Memory B cell (primary cell): ENCODE measurements at places on chromosomes 3 and 15.

- H3K27ac ChIP-seq: no peak overlapping the region
- DNase-seq: no peak
- H3K27me3 ChIP-seq: no peaks in the 10 kb centered on the region
- H3K4me1 ChIP-seq: no peaks in the 10 kb centered on the region
- H3K4me3 ChIP-seq: no peak overlapping the region
- peaks cover 6% of the 10 kb centered on the region for H3K36me3 ChIP-seq
These were observed 19.8 kb downstream of the CCR3 start for GRCh38 chr3:46261926-46262594.

DNA sequence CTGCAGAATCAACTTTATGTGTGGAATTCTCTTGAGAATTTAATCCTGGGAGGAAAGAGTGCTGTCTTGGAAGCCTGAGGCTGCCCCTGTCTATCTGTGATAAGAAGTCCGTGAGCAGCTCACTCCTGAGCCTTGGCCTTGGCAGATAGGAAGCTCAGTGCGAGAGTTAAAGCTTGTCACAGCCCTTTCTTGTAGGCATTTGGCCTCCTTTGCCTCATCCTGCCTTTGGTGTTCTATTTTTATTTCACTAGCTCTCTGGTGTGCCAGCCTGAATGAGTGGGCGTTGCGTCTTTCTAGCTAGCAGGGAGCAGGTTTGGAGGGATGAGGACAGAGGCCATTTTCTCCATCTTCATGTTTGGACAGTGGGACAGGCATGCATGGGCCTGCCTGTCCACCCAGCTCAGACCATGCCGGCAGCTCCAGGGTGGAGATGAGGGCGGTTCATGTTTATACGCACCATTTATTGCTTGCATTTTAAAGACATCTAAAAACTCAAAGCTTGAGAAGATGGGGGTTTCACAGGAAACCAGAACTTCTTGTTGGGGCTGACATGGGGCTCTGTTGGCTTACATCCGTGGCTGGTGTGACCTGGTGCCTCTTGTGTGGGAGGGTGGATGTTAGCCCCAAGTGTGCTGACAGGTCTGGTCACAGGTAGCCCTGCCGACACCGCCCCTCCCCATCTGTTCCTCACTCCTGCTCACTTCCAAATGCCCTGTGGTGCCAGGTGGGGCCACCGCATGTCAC is 29.8 kb downstream of the IRAK2 start:
- no peaks in the 10 kb centered on the region for H3K27me3 ChIP-seq
- H3K4me3 ChIP-seq: peak overlapping the region; percentile 78
- H3K36me3 ChIP-seq: peaks cover 1% of the 10 kb centered on the region
- peak; percentile 55 for DNase-seq

GRCh38 chr3:47852604-47853602 is 50.0 kb downstream of the DHX30 start:
- H3K4me3 ChIP-seq: no peak overlapping the region
- H3K36me3 ChIP-seq: peaks cover 25% of the 10 kb centered on the region
- peak overlapping the region; percentile 45 for H3K27ac ChIP-seq
- DNase-seq: no peak
- no peaks in the 10 kb centered on the region for H3K27me3 ChIP-seq

GRCh38 chr3:177626045-177626444 is 428.8 kb upstream of the TBL1XR1 start:
- H3K4me3 ChIP-seq: no peak overlapping the region
- no peaks in the 10 kb centered on the region for H3K27me3 ChIP-seq
- peaks cover 5% of the 10 kb centered on the region for H3K4me1 ChIP-seq
- no peak overlapping the region for H3K27ac ChIP-seq
- H3K36me3 ChIP-seq: no peaks in the 10 kb centered on the region
- DNase-seq: no peak

DNA sequence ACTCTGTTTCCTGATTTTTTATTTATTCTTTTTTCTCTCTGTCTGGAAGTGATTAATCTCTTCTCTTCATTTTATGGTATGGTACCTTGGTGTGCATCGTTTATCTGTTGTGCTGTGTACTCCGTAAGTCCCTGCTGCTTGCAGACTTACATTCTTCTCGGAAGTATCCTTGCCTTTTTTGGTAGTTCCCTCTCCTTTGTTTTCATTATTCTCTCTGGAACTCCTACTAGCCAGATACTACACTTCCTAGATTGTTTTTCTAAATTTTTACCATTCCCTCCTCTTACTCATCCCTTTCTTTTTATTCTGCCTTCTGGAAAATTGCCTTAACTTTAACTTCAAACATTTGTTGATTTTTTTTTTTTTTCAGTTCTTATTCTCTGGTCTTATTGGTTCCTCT is 27.2 kb downstream of the PIK3CA start:
- no peaks in the 10 kb centered on the region for H3K27me3 ChIP-seq
- peaks cover 5% of the 10 kb centered on the region for H3K36me3 ChIP-seq
- peaks cover 23% of the 10 kb centered on the region for H3K4me1 ChIP-seq
- peak overlapping the region; percentile 41 for H3K27ac ChIP-seq
- DNase-seq: no peak

GRCh38 chr15:83843471-83843871 is 189.5 kb downstream of the ADAMTSL3 start:
- no peak overlapping the region for H3K4me3 ChIP-seq
- H3K4me1 ChIP-seq: no peaks in the 10 kb centered on the region
- H3K27me3 ChIP-seq: peaks cover 2% of the 10 kb centered on the region
- H3K36me3 ChIP-seq: no peaks in the 10 kb centered on the region
- DNase-seq: no peak
- H3K27ac ChIP-seq: no peak overlapping the region

GRCh38 chr15:83194528-83194927 is 13.1 kb downstream of the HDGFL3 start:
- H3K36me3 ChIP-seq: no peaks in the 10 kb centered on the region
- H3K27ac ChIP-seq: no peak overlapping the region

- peaks cover 10% of the 10 kb centered on the region for H3K36me3 ChIP-seq
- no peak for DNase-seq
- H3K27ac ChIP-seq: no peak overlapping the region
- no peaks in the 10 kb centered on the region for H3K27me3 ChIP-seq
These were observed 14.9 kb downstream of the AMIGO3 start for GRCh38 chr3:49704629-49705028.

DNA sequence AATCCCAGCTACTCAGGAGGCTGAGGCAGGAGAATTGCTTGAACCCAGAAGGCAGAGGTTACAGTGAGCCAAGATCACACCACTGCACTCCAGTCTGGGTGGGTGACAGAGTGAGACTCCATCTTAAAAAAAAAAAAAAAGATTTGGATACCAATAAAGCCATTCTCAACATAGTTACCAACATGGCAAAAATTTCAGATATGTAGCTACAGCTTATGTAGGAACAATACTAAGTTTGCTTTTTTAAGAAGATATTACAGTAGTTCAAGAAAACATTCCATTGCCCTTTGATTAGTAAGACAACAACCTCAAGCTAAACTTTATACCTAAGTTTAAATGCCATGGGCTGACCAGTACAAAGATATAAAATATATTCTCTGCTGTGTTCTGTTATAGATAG is 34.4 kb downstream of the ZNF106 start:
- DNase-seq: no peak
- H3K27me3 ChIP-seq: no peaks in the 10 kb centered on the region
- H3K27ac ChIP-seq: peak overlapping the region; percentile 99
- H3K36me3 ChIP-seq: peaks cover 14% of the 10 kb centered on the region

DNA sequence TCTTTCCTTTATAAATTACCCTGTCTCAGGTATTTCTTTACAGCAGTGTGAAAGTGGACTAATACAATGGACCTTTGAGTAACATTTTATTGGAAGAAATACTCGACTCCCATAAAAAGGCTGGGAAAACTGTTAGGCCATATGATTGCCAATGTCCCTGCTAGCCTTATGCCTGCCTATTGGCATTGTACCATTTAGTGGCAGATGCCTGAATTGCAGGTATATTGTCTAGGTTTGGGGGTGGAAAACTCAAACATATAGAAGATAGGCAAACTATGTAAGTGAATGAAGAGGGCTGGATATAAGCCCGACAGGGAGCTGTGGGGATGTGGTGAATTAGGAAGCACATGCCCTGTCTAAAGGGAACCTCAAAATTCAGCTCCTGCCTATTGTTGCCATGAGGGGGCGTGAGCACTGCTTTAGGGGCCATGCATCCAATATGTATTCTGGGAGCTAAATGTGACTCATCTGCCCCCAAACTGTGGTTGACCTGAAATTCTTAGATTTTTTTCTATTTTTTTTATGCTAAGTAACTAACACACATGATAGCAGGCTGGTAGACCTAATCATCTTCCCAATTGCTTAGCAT is 65.2 kb upstream of the TRA2B start:
- H3K27ac ChIP-seq: no peak overlapping the region
- no peak for DNase-seq
- peaks cover 3% of the 10 kb centered on the region for H3K4me1 ChIP-seq
- H3K4me3 ChIP-seq: no peak overlapping the region
- peaks cover 4% of the 10 kb centered on the region for H3K27me3 ChIP-seq
- no peaks in the 10 kb centered on the region for H3K36me3 ChIP-seq

DNA sequence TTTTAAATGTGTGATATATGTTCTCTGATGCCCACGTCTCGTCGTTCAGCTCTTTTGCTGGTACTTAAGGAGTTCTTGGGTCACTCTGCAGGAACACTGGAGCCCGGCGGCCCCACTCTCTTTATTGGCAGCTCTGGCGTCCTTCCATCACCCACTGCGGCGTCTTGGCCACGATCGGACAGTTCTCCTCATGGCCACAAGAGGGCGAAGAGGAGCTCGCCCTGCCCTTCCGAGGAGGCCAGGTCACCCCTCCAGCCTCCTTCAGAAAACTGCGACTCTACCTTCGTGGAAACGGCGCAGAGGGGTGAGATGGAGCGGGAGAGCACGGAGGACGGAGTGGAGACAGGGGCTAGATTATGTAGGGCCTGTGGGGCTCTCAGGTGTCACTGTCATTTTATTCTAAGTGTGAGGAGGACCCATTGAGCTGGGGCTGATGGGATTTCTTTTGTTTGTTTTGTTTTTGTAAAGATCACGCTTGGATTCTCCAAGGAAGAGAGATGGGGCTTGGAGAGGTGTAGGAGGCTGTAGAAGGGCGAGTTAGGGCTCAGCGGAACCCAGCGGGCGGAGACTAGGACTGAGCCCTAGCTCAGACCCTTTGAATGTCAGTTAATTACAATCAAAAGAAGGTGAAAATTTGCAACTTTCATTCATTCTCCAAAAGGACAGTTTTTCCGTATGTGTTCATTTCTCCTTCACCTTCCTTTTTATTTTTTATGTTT is 28.0 kb upstream of the GABRA5 start:
- no peak overlapping the region for H3K4me3 ChIP-seq
- H3K27me3 ChIP-seq: no peaks in the 10 kb centered on the region
- no peak for DNase-seq
- no peak overlapping the region for H3K27ac ChIP-seq
- H3K4me1 ChIP-seq: no peaks in the 10 kb centered on the region
- H3K36me3 ChIP-seq: no peaks in the 10 kb centered on the region

- peaks cover 23% of the 10 kb centered on the region for H3K36me3 ChIP-seq
- DNase-seq: no peak
These were observed 37.5 kb downstream of the SETMAR start for GRCh38 chr3:4340411-4341335.

DNA sequence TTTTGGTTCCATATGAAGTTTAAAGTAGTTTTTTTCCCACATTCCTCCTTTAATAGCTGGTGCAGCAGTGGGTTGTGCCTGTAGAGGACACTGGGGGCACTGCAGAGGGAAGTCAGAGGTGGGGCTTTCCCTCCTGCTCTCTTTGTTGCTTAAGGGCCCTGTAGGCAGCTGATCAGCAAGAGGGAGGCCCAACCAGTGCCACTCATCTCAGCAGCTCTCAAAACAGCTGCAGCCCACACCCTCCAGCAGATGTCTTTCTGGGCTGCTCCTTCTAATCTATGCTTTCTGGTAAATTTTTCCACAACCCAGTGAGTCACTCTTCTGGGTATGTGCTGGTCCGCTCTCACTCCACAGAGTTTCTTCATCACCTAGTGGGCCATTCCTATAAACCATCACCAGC is 263.8 kb downstream of the FEZF2 start:
- H3K27ac ChIP-seq: no peak overlapping the region
- H3K4me1 ChIP-seq: no peaks in the 10 kb centered on the region
- peaks cover 7% of the 10 kb centered on the region for H3K36me3 ChIP-seq
- no peak for DNase-seq
- no peak overlapping the region for H3K4me3 ChIP-seq

DNA sequence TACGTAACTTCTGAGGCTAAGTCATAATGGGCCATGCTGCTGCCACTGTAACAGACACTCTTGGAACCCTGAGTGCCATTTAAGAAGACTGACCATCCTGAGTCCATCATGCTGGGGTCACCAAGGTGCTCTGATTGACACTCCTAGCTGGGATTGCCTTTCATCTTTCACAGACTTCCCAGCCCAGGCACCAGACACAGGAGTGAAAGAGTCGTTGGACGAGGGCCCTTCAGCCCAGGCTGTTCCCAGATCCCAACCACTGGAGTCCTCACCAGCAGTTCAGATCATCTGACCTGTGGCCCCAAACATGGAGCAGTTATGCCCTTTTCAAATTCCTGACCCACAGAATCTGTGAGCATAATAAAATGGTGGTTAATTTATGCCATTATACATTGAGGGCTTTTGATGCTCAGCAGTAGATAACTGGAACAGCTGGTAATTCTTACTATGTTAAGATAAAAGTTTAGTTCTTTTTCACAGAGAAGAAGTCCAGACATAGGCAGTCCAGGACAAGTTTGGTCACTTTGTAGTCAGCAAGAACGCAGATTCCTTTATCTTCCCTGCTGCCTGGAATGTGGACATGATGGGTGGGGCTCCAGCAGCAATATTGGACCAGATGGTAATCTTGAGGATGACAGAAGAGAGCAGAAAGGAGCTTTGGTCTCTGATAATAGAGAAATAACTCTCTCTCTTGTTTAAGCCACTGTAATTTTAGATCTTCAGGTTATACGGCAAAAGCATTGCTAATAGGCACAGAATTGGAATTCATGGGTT is 7.3 kb upstream of the EHD4 start:
- no peak overlapping the region for H3K27ac ChIP-seq
- no peak overlapping the region for H3K4me3 ChIP-seq
- H3K36me3 ChIP-seq: no peaks in the 10 kb centered on the region
- peaks cover 4% of the 10 kb centered on the region for H3K27me3 ChIP-seq
- H3K4me1 ChIP-seq: no peaks in the 10 kb centered on the region

DNA sequence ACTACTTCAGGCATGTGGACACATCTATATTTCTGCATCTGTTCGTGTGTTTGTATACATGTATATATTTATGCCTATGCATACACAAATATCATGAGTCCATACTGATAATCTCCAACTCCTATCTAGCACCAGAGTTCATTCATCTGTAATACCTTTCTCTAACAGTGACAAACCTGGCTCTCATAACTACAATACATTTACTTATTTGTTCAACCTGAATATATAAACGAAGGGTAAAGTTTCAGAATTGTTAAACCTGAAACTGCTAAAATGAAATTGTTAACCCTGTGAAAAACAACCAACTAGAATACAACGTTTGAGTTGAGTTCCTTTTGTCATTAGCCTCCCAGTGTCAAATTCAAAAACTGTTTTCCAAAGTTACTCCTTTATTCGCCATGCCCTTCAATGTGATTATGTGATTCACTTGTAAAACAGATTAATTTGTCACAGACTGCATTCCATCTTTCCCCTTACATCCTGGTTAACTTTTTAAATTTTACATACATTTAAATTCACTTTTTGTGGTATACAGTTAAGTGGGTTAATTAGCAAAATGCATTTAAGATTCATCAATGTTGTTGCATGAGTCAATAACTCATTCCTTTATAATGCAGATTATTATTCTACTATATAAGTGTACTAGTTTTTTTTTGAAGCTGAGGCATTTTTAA is 58.5 kb downstream of the PIK3R4 start:
- H3K27me3 ChIP-seq: no peaks in the 10 kb centered on the region
- no peak for DNase-seq
- H3K4me1 ChIP-seq: peaks cover 3% of the 10 kb centered on the region
- no peak overlapping the region for H3K4me3 ChIP-seq

GRCh38 chr15:89112341-89112971 is 24.2 kb downstream of the ABHD2 start:
- no peak overlapping the region for H3K27ac ChIP-seq
- DNase-seq: no peak
- no peak overlapping the region for H3K4me3 ChIP-seq
- no peaks in the 10 kb centered on the region for H3K27me3 ChIP-seq
